ENCODE measurements at places on chromosomes 3 and 15. TPM values are rescaled to one million over a fixed set of nuclear protein-coding genes. Genes with fewer than 3 reads are reported as not detected.

- DNase-seq = no peak
These were observed 466.1 kb upstream of the CFAP20DC start for GRCh38 chr3:59515966-59516365.

GRCh38 chr3:190265796-190266195, 56.5 kb downstream of the CLDN1 start:
- DNase-seq = no peak

GRCh38 chr15:69784798-69785566, 312.7 kb downstream of the TLE3 start:
- no peak for DNase-seq

SLC2A2 gene
- not detected for total RNA-seq

PRICKLE2 gene
- total RNA-seq = 21.0 TPM

TAGLN3 gene
- not detected for total RNA-seq

MEGF11 gene
- not detected for total RNA-seq
